Prostate gland (tissue), 2 donors: ENCODE measurements at places on chromosomes 4 and X.

DNA sequence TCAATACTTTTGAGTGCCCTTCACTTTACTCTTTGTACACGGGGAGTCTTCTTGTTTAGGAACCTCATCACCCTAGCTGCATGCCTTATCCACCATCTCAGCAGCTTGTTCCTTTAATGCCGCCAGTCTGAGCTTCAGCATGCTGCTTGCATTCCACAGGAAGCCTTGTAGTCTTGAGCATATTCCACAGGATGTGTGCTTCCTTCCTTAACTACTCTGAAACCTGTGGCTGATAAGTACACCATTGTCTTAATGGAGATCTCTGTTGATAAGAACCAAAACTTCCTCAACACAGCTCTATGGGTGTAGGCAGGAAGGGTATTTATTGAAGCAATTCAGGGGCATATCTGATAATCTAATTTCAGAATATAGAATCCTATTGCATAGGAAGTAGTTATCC is 24.4 kb upstream of the CCNI start:
- DNase-seq = no peak

DNA sequence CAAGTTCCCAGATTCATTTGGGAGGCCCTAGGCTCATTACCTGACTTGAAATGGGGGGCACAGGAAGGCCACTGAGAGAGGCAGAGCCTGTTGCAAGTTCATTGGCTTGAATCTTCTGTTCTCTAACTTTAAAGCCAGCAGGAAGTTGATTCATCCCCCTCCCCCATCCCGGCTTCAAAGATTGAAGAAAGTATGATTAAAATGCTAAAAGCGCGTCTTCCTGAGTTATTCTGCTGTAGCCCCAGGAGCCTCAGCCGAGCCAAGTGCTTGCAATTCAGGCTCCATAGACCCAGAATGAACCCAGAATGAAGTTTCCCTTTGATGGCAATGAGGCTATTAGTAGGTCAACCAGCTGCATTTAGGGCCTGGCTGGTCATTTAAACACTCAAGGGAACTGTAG is 14.7 kb downstream of the CHST7 start:
- DNase-seq = no peak

DNA sequence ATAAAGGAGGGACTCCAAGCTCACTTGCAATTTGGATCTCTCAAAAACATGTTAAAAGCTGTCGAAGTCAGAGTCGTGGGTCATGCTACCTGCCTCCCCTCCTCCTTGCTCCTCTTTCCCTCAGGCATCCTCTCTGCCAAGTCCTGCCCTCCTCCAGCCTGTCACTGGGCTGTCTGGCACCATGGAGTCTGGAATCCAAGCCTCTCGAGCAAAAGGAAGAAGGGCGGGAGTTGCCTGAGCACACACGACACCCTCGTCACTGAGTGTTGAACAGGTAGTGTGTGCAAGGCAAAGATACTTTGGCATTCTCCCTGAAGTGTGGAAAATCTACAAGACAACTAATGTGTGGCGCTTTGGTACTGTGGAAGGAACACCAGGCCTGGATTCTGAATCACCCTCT is 62.2 kb downstream of the HAUS3 start:
- no peak for DNase-seq

- DNase-seq = no peak
These were observed 144.1 kb downstream of the SLC7A11 start for GRCh38 chr4:138097912-138098600.

GRCh38 chrX:5236096-5236495 is 992.6 kb downstream of the NLGN4X start:
- DNase-seq = no peak

GRCh38 chr4:8385106-8385505 is 55.4 kb downstream of the ACOX3 start:
- no peak for DNase-seq

- DNase-seq = no peak
These were observed 322.1 kb downstream of the CBLL2 start for GRCh38 chrX:22594766-22595165.

- DNase-seq = no peak
These were observed 69.2 kb downstream of the CRMP1 start for GRCh38 chr4:5823542-5824211.

- no peak for DNase-seq
These were observed 43.0 kb downstream of the RBMX2 start for GRCh38 chrX:130444641-130445336.

- no peak for DNase-seq
These were observed 5.2 kb downstream of the APBB2 start for GRCh38 chr4:41209187-41209586.

GRCh38 chr4:107034091-107034995 is 1.8 kb downstream of the DKK2 start:
- peak; percentile 4 for DNase-seq

GRCh38 chr4:568351-568652 is 7.8 kb downstream of the TMEM271 start:
- no peak for DNase-seq

DNA sequence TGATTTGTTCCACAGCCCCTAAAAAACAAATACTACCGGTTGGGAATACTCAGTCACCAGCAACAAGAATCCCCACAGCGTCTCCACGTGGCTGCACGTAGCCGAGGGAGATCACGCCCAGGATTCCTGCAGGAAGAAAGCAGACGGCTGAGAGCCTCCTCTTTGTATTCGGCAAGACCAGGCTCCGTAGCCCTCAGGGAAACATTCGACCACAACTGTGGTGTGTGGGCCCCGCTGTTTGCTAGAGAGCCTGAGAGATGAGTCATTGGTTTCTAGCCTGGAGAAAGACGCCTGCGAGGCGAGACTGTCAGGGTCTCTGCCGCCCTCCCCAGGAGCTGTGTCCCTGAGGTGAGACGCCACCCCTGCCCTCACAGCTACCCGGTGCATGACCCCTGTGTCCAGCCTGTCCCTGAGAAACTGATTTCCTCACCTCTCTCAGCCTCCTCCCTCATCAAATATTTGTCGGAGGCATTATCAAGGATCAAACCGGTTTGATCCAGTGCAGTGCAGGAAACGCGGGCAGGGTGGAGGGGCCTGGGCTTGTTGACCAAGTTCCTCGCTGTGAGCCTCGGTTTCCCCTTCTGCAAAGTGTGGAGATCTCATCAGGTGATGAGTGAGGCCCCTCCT is 4.7 kb upstream of the S100P start:
- DNase-seq = peak; percentile 34

DNA sequence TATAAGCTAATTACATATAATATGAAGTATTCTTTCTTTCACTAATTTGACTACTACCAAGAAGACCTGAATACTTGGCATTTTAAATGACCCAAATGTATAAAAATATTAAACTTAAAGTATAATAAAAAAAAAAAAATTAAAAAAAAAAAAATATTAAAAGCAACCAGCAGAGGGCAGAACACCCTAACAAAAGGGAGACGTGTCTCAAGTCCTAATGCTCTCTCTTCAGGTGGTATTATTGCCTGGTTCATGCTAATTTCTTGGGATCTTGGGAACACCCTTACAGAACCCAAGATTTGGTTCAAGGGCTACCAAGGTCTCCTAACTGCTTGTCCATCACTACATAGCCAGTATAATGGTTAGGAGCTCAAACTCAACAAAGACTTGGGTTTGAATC is 754.8 kb downstream of the RAB28 start:
- no peak for DNase-seq

DNA sequence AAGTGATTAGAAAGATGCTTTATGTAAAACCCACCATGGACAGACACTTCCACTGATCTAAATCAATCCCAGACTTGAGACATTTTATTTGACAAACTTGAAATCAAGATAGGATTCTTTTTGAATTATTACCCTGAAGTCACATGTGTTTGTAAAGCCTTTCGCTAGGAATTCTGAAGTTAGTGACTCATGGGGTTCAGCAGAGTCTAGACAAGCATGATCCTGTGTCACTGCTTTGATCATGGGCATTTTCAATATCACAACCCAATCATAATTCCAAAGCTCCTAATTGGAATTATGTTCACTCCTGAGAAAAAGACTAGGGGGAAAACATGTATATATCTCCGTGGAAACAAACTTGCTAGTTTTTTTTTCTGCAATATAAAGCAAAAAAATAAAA is 67.5 kb upstream of the BMP3 start:
- no peak for DNase-seq

DNA sequence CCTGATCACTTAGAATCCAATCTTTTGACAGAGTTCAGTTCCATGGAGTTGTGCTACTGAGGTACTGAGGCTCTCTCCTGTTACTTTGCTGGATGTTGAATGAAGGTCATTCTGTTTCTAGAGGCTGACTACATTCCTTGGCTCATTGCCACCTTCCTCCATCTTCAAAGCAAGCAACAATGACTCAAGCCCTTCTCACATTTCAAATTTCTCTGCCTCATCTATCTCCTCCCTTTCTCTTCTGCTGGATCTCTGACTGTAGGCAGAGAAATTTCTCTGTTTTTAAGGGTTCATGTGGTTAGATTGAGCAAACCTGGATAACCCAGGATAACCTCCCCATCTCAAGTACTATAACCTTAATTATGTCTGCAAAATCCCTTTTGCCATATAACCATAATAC is 775.4 kb downstream of the STPG2 start:
- DNase-seq = no peak

GRCh38 chr4:126441173-126442035 is 1126.6 kb downstream of the FAT4 start:
- DNase-seq = no peak
